Activated CD4-positive, alpha-beta T cell treated with anti-CD3 and anti-CD28 coated beads, Interleukin-2, amount 10 ng/mL, durations not matched to agents 7 days and 5 days (primary cell): ENCODE measurements at places on chromosomes 13 and 19. TPM values are rescaled to one million over a fixed set of nuclear protein-coding genes. Genes with fewer than 3 reads are reported as not detected.

GRCh38 chr13:84130495-84131114 is 248.3 kb upstream of the SLITRK1 start:
- H3K27ac ChIP-seq: no peak overlapping the region
- H3K4me3 ChIP-seq: no peak overlapping the region
- H3K4me1 ChIP-seq: peaks cover 1% of the 10 kb centered on the region
- no peak for DNase-seq
- no peaks in the 10 kb centered on the region for H3K36me3 ChIP-seq
- H3K27me3 ChIP-seq: peaks cover 2% of the 10 kb centered on the region

- no peaks in the 10 kb centered on the region for H3K27me3 ChIP-seq
- DNase-seq: no peak
- no peaks in the 10 kb centered on the region for H3K4me1 ChIP-seq
- peak overlapping the region; percentile 57 for H3K27ac ChIP-seq
These were observed 33.1 kb downstream of the CAPN12 start for GRCh38 chr19:38710928-38711725.

- no peak overlapping the region for H3K27ac ChIP-seq
- H3K27me3 ChIP-seq: no peaks in the 10 kb centered on the region
- peaks cover 4% of the 10 kb centered on the region for H3K4me1 ChIP-seq
These were observed 34.4 kb downstream of the PIP5K1C start for GRCh38 chr19:3665681-3666544.

DNA sequence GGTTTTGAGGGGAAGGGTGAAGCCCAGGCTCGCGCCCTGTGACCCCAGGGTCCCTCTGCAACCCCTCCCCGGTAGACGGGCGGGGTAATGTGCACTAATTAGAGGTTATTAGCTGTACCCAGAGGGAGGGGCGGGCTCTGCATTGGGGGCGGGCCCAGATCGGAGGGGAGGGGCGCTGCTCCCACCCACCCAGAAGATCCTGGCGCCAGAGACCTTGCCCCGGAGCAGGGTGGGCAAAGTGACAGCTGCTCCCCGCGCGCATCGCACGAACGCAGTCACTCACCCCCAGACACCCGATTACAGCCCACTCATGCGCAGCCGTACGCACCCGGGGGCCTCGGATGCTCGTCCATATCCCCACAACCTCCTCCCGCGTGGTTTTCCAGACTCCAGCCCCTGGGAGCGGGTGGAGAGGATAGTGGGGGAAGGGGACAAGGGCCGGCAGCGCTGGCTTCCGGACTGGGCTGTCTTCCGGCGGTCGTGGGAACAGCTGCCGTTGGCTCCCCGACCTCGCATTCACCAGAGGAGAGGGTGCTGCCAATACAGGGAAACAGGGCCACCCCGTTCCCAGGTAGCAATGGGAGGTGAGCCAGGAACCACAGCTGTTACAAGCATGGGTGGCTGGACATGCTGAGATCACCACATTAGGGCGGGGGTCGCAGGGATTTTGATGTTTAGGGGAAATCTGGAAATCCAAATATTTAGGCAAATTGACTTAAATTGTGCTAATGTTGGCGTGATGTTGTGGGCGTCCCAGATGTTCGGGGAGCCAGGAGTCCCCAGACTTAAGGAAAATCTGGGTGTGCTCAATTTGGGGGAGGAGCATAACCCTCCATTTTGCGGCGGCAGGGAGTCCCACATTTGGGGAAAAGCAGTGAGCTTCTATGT is 2.9 kb upstream of the HOOK2 start:
- peak overlapping the region; percentile 79 for H3K4me3 ChIP-seq
- DNase-seq: peak; percentile 44
- H3K27me3 ChIP-seq: no peaks in the 10 kb centered on the region
- H3K4me1 ChIP-seq: peaks cover 52% of the 10 kb centered on the region

The CCDC194 gene
- total RNA-seq: 3.7 TPM

The SOX21 gene
- not detected for total RNA-seq
